ENCODE measurements at places on chromosomes 7 and 10.

DNA sequence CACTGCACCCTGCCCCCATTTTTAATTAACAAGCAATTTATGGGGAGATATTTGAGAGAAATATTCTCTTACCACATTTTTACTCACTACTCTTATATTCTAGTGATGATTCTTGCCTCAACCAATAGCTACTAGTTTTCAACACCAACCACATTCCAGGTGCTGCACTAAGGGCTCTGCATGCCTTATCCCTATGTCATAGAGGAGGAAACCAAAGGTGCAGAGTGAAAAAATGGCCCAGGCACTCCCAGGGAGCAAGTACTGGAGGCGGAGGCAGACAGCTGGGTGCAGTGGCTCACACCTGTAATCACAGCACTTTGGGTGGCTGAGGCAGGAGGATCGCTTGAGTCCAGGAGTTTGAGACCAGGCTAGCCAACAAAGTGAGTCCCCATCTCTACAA, 35.5 kb upstream of the TPST1 start:
- DNase-seq = no peak

- DNase-seq = peak; percentile 19
Measured at GRCh38 chr10:69914398-69915214, 112.9 kb downstream of the COL13A1 start.

DNA sequence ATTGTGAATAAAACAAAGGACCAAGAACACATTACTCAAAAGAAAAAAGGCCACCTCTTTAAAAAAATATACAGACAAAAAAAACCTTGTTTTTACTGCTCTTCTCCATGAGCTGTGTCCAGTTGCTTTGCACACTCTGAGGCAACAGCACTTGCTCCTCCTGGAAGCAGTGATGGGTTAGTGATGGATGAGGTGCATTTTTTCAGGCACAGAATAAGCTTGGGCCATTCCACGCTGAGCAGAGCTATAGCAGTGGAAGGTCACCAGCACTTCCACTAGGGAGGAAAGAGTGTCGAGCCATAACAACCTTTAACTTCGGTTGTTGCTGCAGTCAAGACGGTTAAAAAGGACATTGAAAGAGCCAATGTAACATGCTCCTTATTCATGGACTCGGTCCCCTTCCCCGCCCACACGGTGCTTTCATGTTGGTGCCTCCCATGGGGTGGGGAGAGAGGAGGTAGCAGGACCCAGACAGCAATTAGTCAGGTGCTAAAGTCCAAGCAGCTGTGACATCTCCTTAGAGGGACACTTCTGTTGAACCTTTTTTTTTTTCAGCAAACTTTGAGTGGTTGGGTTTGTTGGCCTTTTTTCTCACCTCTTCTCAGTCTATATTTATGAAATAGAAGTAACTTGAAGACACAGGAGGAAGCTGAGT, 136.5 kb upstream of the ADARB2 start:
- DNase-seq = no peak

DNA sequence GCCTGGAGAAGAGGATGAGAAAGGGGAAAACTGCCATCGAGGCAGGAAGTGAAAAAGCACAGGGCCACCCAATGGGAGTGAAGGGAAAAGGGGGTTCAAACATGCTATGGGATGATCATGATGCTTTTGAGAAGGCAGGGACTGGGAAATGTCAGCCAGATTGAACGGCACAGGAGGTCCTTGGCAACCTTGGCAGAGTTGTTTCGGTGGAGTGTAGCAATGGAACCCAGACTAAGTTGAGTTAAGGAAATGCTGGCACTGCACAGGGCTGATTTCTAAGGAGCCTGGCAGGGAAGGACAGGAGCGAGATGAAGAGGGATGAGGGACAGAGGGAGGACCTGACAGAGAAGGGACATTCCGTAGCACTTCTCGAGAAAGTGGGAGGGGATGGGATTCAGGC, 101.4 kb downstream of the PIP4K2A start:
- no peak for DNase-seq

- no peak for DNase-seq
Measured at GRCh38 chr7:90503367-90503766, 33.9 kb downstream of the PTTG1IP2 start.

DNA sequence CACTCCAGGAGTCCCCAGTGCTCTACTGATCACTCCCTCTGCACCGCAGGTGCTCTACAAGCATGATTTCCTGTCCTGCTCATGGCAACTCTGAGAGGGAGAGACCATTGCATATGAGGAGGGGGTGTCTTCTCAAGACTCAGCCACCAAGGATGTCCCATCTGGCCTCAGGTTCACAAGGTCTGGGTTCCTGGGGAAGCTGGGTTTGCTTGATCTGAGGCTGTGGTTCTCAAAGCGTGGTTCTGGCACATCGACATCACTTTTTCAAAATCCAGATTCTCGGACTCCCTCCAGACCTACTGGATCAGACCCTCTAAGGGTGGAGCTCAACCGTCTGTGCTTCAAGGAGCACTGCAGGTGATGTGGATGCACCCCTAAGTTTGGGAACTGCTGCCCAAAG, 247.5 kb downstream of the PLXNA4 start:
- no peak for DNase-seq

DNA sequence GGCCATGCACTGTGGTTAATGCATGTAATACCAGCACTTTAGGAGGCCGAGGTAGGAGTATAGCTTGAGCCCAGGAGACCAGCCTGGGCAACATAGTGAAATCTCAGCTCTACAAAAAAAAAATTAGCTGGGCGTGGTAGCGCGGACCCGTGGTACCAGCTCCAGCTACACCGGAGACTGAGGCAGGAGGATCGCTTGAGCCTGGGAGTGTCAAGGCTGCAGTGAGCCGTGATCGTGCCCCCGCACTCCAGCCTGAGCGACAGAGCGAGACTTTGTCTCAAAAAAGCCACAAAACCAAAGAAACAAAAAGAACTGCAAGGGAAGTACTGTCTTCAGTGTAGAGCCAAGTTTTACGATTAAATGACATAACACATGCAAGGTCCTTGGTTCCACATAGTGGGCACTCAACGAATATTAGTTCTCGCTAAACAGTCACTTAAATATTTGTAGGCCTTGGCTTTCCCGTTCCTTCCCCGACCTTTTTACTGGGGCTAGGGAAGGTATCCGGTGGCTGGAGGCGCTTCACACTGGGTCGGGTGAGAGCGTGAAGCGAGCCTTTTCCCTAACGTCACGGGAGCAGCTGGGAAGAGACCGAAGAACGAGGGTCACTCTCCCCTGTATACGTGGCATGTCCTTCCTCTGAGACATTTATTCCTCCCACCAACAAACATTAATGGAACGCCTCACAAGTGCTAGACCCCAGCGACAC, 993 bp upstream of the SND1 start:
- DNase-seq = no peak

DNA sequence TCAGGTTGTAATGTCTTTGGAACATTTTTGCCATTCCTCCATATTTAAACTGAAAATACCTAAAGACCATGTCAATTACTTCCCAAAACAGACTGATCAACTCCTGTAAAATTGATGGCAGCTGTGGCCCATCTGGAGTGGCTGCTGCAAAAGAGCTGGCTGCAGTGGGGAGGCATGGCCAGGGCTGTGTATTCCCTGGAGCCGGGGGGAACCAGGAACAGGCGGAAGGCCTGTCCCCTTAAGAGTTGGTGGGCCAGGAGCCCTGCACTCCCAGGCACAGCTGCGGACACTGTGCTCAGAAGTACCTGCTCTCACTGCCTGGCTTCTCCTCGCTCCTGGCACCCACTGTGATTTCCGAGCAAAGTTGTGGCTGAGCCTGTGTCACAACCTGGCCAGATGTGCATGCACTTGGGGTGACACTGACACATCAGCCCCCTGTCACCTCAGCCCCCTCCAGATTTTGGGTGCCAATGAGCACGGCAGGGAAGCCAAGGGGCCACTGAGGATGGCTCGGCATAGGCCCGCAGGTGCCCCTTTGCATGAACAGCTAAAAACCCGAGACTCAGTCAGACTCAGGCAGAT, 116.1 kb downstream of the DGKB start:
- DNase-seq = no peak

DNA sequence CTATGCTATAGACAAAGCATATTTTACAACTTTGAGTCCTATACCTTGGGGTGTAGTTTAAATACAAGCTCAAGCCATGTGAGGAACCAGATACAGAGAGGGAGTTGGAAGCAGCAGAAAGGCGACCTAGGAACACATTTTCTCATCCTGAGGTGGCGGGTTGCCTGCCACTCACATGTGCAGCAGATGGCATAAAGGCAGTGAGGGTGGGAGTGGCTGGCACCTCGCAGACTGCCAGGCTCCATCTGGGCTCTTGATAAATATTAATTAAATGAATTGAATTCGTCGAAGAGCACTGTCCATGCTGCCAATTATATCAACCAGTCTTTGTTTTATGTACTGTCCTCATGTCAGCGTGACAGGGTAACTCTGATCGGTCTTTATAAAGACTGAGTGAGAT, 79.0 kb upstream of the SEMA3C start:
- DNase-seq = no peak

GRCh38 chr10:59314268-59314667, 48.1 kb downstream of the FAM13C start:
- no peak for DNase-seq
